Stimulated activated CD8-positive, alpha-beta memory T cell treated with anti-CD3 and anti-CD28 coated beads, Interleukin-2, amount 100 ng/mL, for 48 hours (primary cell): ENCODE measurements at places on chromosomes 12 and 14.

DNA sequence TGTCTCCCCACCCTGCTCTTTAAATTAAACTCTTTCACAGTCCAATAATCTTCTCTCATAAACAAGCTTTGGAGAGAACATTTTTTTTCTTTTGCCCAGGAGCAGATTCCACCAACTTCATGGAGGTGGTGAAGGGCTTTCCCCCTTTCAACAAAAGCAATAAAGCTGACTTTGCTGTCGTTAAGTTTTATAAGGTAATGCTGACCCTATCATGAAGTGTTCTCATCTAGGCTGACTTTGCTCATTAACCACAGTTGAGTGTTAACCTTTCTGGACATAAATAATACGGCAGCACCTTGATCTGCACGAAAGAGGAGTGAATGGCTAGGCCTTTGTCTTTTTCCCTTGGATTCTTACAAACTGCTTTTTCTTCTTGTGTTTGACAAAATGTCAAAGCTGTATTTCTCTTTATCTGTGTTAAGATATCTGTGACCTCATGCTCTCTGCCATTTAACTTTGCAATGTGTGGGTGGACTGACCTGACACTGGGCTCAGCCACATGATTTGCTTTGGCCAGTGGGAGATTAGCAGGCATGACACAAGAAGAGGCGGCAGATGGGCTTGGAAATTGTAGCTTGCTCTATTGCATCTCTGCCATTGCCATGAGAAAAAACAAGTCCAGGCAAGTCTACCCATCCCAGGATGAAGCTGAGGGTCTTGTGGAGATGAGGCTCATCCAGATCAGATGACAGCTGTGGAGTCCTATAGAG is 470.9 kb upstream of the CCDC196 start:
- no peak for DNase-seq

DNA sequence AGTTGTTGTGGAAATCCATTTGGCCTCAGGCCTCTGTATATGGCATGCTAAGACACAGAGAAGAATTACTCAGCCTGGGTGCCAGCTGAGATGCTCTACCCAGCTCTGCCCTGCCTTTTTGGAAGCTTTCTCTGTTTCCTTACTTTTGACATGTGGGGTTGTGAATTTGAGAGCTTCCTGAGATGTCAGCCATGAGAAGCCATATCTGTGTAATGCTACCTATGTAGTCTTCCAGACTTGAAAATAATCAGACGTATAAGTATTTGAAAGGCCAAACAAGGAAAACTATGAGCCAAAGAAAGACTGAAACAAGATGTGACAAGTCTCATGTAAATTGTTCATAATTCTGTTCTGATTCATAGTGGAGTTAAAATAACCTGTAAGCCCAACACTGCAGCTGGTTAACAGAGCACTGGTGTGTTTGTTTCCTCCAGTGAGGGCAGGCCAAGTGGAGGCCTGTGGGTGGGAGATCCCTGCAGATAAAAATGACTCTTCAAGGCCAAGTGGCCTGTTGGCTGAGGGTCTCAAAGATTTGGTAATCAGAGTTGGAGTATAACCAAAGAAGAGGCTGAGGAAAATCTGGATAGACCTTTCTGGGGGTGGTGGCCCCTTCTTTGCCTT is 94.0 kb downstream of the TMX1 start:
- no peak for DNase-seq

- no peak for DNase-seq
Observed at GRCh38 chr12:8018666-8019581, 13.6 kb upstream of the FOXJ2 start.

GRCh38 chr14:104244221-104245011 is 106.0 kb downstream of the KIF26A start:
- no peak for DNase-seq

GRCh38 chr14:100405760-100406455 is 82.8 kb downstream of the SLC25A47 start:
- DNase-seq, result no peak

- no peak for DNase-seq
Observed at GRCh38 chr14:86196471-86196870, 666.5 kb downstream of the FLRT2 start.
